ENCODE measurements at places on chromosomes 5 and 9. TPM values are rescaled to one million over a fixed set of nuclear protein-coding genes. Genes with fewer than 3 reads are reported as not detected.

DNA sequence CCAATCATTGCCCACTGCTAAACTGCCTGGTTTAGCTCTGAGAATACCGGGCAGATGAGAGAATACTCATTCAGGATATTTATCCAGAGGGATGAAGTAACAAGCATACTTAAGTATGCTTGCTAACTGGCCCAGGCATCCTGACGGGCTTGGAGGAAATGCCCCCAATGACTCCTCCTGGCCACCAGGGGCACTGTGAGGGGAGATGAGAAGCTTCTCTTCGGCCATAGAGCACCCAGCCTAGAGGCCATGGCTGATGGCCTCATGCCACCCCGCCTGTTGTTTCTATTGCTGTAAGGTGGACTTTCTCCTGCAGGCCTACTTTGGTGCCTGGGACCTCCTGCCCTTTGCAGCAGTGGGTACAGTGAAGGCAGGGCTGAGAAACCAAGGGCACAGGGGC lies 134.5 kb upstream of the FSTL4 start:
- no peak for DNase-seq

- DNase-seq = no peak
These were observed 58.7 kb downstream of the CCDC192 start for GRCh38 chr5:127761869-127762268.

DNA sequence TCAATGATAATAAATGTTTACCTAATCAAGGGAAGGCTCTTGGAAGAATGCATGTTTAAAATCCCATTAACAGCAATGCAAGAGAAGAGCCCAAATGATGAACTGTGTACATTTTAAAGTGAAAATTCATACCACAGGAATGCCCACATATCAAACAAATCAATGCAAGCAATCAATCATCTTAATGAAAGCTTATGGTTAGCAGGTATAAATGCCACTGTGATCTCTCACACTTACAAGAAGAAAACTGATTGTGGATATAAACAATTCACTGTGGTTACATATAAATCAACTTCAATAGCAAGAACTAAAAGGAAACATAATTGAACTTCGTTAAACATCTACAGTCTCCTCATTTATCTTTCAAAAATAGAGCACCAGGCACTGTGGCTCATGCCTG lies 161.0 kb upstream of the RORB start:
- DNase-seq = no peak

GRCh38 chr5:98248949-98249348 lies 524.5 kb upstream of the RGMB start:
- DNase-seq = no peak

GRCh38 chr5:1667648-1668140 lies 131.9 kb downstream of the MRPL36 start:
- no peak for DNase-seq

The PCSK5 gene
- 12.6 TPM for total RNA-seq

DNA sequence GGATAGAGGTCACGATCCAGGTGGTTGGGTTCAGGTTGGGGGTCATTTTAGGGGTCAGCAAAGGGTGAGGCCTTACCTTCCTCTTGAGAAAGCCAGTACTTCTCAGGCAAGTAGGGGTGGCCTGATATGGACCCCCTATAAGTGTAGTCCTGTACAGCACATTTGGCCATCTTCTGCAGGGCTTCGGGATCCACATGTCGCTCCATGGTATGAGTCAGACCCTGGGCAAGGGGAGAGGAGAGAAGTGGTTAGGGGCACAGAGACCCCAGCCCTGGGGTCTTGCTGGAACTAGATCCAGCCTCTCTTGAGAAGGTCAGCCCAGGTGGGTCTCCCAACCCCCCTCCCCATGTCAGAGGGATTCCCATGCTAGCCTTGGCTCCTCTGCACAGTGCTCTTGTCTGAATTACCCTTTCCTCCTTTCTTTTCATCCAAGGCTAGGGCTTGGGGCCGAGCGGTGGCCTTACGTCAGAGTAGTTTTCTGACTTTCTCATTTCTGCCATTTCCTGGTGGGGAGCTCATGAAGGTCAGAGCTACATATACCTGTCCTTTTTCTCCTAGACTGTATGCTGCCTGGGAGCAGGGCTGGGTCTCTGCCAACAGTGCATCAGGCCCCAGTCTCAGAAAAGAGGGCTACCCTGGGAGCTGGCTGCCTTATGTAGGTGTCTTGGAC lies 9.0 kb upstream of the MYORG start:
- DNase-seq = no peak

- DNase-seq = no peak
These were observed 10.6 kb upstream of the TENT4A start for GRCh38 chr5:6702633-6703032.

The SGCD gene
- total RNA-seq = 16.4 TPM

The CANX gene
- 409 TPM for total RNA-seq

The PCDHA5 gene
- total RNA-seq = 7.4 TPM

DNA sequence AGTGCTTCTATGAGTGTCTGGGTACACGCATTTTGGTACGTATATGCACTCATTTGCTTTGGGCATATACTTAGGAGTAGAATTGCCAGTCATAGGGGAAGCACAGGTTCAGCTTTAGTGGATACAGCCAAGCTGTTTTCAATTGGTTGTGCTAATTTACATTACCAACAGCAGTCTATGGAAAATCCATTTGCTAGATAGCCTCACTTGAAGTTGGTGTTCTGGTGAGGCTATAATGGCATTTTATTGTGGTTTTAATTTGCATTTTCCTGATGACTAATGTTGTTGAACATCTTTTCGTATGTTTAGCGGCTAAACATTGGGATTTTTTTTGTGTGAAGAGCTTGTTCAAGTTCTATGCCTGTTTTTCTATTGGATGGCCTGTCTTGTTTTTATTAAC lies 76.8 kb upstream of the ANKH start:
- DNase-seq = no peak

GRCh38 chr5:143554918-143555477 lies 151.5 kb upstream of the NR3C1 start:
- DNase-seq = no peak

The CPLANE1 gene
- 65.8 TPM for total RNA-seq

DNA sequence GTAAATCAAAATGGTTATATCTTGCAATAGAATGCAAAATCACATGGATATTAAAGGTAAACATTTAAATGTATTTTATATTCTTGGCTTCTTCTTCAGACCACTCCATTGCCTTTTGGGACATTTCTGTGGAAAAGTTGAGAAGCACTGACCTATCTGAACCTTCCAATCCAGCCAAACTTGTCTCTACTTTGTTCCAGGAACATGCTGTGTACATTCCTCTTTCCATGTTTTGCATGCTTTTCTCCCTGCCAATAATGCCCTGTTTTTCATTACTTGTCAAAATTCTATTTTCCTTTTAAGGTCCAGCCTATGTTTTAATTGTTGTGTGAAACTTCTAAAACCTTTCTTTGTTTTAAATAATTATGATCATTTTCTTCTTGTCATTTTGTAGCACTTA lies 28.3 kb downstream of the JAK2 start:
- DNase-seq = no peak

- no peak for DNase-seq
These were observed 18.9 kb downstream of the VAV2 start for GRCh38 chr9:133973111-133973790.

DNA sequence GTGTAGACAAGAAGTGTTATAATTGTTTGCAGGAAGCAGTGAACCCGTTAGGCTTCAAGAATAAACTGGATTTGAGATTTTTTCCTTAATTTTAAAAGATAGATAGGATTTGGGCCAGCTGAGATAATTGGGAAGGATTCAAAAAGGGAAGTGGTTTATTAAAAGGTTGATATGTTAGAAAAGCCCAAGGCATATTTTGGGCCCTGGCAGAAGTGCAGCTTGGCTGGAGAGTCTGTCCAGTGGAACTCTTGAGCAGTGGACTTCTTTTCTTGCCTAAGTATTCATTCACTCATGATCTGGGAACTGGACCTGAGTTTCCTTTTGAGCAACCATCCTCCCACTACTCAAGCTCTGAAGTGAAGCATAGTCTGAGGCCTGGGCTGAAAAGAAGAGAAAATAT lies 433.4 kb downstream of the ZSWIM6 start:
- no peak for DNase-seq

DNA sequence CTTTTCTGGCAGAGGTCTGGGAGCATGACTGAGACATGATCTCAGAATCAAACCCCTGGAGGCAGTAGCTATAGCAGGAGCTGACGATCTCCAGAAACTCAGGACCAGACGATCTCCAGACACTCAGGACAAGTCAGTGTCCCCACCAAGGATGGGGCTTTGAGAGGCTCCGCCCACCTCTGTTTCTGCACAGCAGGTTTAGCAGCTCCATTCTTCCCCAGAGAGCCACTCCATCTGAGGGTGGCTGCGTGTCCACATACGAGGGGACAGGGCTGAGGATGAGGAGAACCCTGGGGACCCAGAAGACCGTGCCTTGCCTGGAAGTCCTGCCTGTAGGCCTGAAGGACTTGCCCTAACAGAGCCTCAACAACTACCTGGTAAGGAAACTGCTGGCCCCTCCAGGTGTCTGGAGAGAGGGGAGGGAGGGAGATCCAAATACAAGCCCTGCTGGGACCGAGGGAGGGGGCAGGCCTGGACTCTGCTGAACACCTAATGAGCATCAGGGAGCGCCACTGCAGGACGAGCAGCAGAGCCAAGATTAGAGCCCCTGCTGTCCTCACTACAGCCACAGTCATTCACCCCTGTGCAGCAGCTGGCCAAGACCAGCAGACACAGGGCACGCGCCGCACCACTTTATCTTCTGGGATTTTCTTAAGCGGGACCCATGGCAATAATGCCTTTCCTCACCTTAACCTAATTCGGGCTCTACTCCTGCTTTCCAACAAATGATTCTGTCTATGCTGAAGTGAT lies at the start of gene GABRP:
Gene GABRP, plus strand, starts transcription at position 228 of the 750 bp plus-strand sequence. CDS start 4,891 bp downstream, outside the sequence.
- no peak for DNase-seq

- no peak for DNase-seq
These were observed 20.2 kb upstream of the RPL26L1 start for GRCh38 chr5:172939071-172939470.

The GCNT1 gene
- total RNA-seq = 3.8 TPM

GRCh38 chr5:165139721-165140120 lies 1634.3 kb downstream of the MAT2B start:
- no peak for DNase-seq

The VLDLR gene
- 19.6 TPM for total RNA-seq

DNA sequence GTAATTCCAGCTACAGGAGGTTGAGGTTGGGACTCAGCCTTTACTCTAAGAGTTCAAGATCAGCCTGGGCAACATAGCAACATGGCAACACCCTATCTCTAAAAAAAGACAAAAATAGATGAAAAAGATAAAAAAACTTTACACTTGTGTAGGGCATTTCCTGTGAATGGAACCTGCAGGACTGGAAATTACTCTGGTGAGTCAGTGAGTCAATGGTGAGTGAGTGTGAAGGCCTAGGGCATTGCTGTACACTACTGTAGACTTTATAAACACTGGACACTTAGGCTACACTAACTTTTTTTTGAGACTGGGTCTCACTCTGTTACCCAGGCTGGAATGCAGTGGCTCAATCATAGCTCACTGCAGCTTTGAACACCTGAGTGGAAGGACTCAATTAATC lies 19.5 kb upstream of the ARSI start:
- DNase-seq = no peak
